ENCODE measurements at places on chromosomes 1 and 21. TPM values are rescaled to one million over a fixed set of nuclear protein-coding genes. Genes with fewer than 3 reads are reported as not detected.

GRCh38 chr1:24382165-24382577 is 31.4 kb downstream of the STPG1 start:
- H3K27me3 ChIP-seq, result no peaks in the 10 kb centered on the region
- H3K4me3 ChIP-seq, result no peak overlapping the region
- DNase-seq, result no peak
- no peak overlapping the region for H3K27ac ChIP-seq
- H3K4me1 ChIP-seq, result no peaks in the 10 kb centered on the region

DNA sequence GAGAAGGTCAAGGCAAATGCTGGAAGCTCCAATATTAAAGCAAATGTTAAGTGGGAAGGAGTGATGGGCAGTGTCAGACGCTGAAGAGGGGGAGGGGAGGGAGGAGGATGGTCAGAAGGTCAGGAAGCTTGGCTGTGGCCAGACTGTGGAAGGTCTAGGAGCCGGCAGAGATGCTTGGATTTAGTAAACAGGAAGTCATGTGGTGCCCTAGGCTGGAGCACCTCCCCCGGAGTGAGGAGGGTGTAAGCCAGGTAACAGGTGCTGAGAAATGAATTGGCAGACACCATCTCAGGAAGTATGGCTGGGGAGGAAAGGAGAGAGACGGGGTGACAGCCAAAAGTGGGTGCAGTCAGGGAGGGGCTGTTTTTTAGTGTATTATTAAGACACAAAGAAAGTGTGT is 17.7 kb downstream of the CSMD2 start:
- no peaks in the 10 kb centered on the region for H3K4me1 ChIP-seq
- H3K36me3 ChIP-seq, result no peaks in the 10 kb centered on the region
- H3K27me3 ChIP-seq, result no peaks in the 10 kb centered on the region

Gene NPR1
- total RNA-seq, result 11.7 TPM

- no peaks in the 10 kb centered on the region for H3K36me3 ChIP-seq
- H3K27ac ChIP-seq, result no peak overlapping the region
- H3K27me3 ChIP-seq, result no peaks in the 10 kb centered on the region
- peak; percentile 32 for DNase-seq
Measured at GRCh38 chr1:38818175-38818976, 41.2 kb downstream of the RRAGC start.

Gene PROX1
- 13.7 TPM for total RNA-seq

DNA sequence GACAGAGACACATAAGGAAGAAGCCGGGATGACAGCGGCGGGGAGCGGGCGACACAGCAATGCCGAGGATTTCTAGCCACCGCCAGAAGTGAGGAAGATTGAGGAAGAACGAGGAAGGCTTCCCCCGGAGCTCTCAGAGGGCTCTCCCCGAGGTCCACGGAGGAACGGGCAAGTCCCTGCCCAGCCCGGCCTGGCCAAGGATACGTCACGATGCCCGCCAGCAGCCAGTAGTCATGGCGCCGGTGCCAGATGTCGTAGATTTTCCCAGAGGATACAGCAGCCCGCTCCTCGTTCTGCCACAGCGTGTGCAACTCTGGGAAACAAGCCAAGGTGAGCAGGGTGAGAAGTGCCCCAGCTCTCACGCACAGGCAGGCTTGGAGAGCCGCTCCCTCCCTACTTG is 65.9 kb downstream of the KCNAB2 start:
- no peaks in the 10 kb centered on the region for H3K36me3 ChIP-seq
- H3K4me3 ChIP-seq, result no peak overlapping the region
- no peak for DNase-seq
- H3K27ac ChIP-seq, result no peak overlapping the region
- no peaks in the 10 kb centered on the region for H3K27me3 ChIP-seq
- no peaks in the 10 kb centered on the region for H3K4me1 ChIP-seq

DNA sequence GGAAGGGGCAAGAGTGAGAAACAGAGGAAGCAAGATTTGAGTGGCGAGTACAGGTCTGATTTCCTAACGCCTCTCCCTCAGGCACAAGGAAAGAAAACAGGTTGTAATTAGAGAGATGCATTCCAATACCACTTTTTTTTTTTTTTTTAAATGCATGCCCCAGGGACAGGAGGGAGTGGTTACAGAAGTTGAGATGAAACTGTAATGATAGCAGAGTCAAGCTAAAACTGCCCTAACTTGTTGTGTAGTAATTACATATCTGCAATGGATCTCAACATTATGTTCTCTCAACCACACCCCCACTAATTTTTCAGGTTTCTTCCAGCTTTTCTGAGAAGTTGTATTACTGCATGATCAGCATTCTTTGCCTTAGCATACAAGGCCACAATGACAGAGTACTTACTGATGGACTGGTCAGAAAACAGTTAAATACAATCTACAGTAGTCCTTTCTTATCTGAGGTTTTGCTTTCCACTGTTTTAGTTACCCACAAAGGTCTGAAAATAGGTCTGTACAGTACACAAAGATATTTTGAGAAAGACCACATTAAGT is 5.5 kb downstream of the ETV3 start:
- no peaks in the 10 kb centered on the region for H3K27me3 ChIP-seq
- H3K4me3 ChIP-seq, result no peak overlapping the region
- no peak overlapping the region for H3K27ac ChIP-seq

DNA sequence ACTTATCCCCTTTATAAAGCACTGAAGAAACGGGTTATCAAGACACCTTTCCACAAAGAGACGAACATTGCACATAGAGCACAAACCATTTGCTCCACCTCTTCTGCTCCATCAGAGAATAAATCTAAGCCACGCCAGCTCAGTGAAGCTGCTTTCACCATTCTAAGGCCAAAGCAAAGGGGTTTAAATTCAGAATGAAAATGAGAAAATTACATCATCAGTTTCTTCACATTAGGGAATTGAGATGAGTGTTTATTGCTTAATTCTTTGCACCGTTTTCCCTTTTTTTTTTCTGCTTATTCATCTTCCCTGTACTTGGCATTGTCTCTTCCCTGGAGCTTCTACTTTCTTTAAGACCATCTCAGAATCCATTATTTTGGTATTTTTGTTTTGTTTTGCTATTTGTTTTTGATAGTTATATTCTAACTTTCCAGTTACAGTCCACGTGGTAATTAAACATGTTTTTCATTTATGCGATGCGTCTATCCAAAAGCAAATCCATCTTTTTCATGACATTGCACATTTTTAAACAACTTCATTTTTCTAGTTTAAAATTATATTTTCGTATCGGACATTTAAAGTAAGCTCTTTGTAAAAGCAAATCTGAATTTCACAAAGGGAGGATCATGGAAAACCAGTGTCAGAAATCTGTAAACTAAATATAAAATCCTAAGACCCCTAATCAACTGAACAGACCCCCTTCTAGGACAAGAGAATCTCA is 1.9 kb upstream of the OR2T34 start:
- no peak overlapping the region for H3K27ac ChIP-seq
- no peak overlapping the region for H3K4me3 ChIP-seq
- H3K27me3 ChIP-seq, result no peaks in the 10 kb centered on the region
- H3K36me3 ChIP-seq, result no peaks in the 10 kb centered on the region

DNA sequence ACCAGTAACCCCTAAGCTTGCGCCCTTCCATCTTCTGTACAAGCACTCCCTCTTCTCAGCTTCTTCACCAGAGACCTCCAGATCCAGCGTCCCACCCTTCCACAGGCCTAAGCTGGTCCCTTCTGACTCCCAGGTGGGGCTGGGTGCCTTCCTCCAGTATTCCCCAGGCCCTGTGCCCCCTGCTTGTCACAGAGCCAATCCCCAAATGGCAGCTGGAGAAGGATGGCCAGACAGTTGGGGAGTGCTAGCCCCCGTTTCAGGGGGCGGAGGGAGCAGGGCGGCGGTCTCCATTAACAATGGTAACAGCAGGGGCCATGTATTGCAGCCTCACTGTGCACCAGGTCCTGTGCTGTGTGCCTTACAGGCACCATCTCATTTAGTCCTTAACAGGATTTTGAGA is 85.7 kb downstream of the KCNN3 start:
- no peaks in the 10 kb centered on the region for H3K27me3 ChIP-seq
- no peaks in the 10 kb centered on the region for H3K36me3 ChIP-seq
- no peak overlapping the region for H3K27ac ChIP-seq
- DNase-seq, result no peak

Gene BMP8B
- total RNA-seq, result 2.3 TPM

Gene IL24
- total RNA-seq, result not detected

Gene SH2D5
- not detected for total RNA-seq

Gene LCE1B
- total RNA-seq, result not detected

GRCh38 chr21:45504021-45504515 is 38.2 kb downstream of the SLC19A1 start:
- no peaks in the 10 kb centered on the region for H3K4me1 ChIP-seq
- H3K4me3 ChIP-seq, result no peak overlapping the region
- DNase-seq, result no peak
- no peak overlapping the region for H3K27ac ChIP-seq

- H3K4me3 ChIP-seq, result no peak overlapping the region
- no peak for DNase-seq
- peaks cover 23% of the 10 kb centered on the region for H3K4me1 ChIP-seq
- no peaks in the 10 kb centered on the region for H3K36me3 ChIP-seq
- no peak overlapping the region for H3K27ac ChIP-seq
Measured at GRCh38 chr1:64176659-64177058, 26.8 kb upstream of the UBE2U start.

DNA sequence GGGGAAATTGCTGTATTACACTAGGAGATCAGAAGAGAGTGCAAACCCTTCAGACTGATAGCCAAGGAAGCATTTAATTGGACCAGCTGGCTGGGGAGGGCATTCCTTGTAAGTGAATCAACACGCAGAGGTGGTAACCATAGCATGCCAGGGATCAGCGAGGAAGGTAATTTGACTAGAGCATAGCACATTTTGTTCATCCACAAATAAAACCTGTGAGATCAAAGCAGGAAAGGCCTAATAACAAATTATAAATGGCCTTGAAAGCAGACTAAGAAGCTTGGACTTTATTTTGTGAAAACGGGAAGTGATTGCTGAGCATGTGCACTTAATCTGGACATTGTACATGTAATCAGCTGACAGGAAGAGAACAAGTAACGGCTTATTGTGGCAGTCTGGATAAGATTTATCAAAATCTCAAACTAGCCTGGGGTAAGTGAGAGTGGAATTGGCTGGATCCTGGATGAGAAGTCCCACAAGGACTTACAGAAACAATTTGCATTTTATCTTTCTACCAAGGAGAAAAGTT is 11.7 kb upstream of the CD55 start:
- DNase-seq, result peak; percentile 34
- peaks cover 13% of the 10 kb centered on the region for H3K4me1 ChIP-seq
- no peak overlapping the region for H3K4me3 ChIP-seq
- no peaks in the 10 kb centered on the region for H3K27me3 ChIP-seq
- no peaks in the 10 kb centered on the region for H3K36me3 ChIP-seq

DNA sequence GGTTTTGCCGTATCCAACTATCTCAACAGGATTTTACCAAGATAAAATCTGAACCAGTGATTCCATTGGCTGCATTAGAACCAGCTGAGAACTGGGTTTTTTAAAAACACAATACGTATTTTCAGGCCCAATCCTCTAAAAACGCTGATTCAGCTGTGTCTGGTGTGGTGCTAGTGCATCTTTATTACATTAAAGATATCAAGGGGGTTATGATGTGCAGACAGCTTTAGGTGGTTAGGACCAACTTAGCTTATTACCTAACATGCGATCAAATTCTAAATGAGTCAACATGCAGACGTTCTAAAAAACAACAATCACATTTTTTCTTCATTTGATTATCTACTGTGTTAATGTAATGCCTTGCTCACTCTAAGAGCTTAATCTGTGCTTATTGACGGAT is 32.0 kb upstream of the EXO1 start:
- no peak overlapping the region for H3K27ac ChIP-seq
- no peaks in the 10 kb centered on the region for H3K36me3 ChIP-seq
- no peak for DNase-seq

- H3K27me3 ChIP-seq, result no peaks in the 10 kb centered on the region
Measured at GRCh38 chr1:241722947-241723346, 70.9 kb downstream of the WDR64 start.

GRCh38 chr1:160129046-160129445 is 13.5 kb downstream of the ATP1A2 start:
- H3K4me3 ChIP-seq, result no peak overlapping the region
- H3K36me3 ChIP-seq, result no peaks in the 10 kb centered on the region
- no peaks in the 10 kb centered on the region for H3K27me3 ChIP-seq
- no peak overlapping the region for H3K27ac ChIP-seq
- no peak for DNase-seq
- H3K4me1 ChIP-seq, result peaks cover 8% of the 10 kb centered on the region

- H3K36me3 ChIP-seq, result no peaks in the 10 kb centered on the region
- no peaks in the 10 kb centered on the region for H3K27me3 ChIP-seq
- no peak overlapping the region for H3K27ac ChIP-seq
- no peaks in the 10 kb centered on the region for H3K4me1 ChIP-seq
- no peak overlapping the region for H3K4me3 ChIP-seq
Measured at GRCh38 chr1:187627516-187627915, 798.8 kb downstream of the PLA2G4A start.

Gene TSTD1
- 90.8 TPM for total RNA-seq

DNA sequence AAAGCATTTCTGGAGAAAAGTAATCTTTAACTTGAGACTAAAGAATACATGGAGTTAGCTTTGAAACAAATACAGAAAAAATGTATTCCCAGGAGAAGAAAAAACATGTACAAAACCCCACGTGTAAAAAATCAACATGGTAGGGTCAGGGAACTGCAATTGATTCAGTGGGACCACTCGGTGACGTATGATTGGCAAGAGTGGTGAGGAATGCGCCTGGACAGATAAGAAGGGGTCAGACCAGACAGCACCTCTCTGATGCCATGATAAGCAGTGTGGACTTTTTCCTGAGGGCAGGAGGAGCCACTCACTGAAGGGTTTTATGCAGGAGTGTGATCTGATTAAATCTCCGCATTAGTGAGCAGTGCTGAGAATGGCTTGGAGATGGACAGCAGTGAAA is 142.5 kb downstream of the DAB1 start:
- no peak for DNase-seq
- no peaks in the 10 kb centered on the region for H3K4me1 ChIP-seq
- H3K36me3 ChIP-seq, result no peaks in the 10 kb centered on the region
- H3K27me3 ChIP-seq, result no peaks in the 10 kb centered on the region
- no peak overlapping the region for H3K4me3 ChIP-seq

Gene OPRD1
- total RNA-seq, result not detected

Gene BTBD8
- 6.6 TPM for total RNA-seq

Gene OR2L5
- total RNA-seq, result not detected

DNA sequence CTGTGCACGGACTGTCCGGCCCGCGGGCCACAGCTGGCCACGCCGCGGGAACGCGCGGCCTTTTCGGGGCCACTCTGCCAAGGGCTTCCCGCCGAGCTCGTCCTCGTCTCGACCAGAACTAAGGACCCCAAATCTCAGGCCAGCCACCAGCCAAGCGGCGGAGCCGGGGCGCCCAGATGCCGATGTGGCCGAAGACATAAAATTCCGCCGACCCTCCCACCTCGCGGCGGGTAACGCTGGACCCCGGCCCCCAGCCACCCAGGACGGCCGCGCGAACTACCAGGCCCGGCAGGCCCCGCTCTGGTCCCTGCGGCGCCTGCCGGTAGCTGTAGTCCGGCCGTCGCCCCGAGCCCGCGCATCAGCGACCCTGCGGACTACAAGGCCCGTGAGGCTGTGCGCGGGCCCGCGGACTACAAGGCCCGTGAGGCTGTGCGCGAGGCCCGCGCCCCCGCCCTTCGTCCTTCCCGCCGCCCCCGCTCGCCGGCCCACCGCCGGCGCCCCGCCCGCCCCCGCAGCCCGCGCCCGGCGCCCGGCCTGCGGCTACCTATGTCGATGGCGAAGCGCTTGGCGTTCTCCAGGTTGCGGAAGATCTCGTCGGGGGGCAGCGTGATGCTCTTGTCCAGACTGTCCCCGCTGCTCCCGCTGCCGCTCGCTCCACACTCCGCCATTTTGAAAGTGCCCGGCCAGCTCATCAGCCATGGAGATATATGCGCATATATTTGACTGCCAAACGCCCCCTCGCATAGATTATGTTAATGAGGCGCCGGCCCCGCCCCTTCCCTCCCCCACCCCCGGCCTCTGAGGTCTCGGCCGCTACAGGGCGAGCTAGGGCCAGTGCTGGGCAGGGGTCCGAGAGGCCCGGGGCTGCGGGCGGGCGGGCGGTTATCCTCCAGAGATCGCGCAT is at the start of gene PANK4:
PANK4 (minus strand) TSS at position 677 of the 904 bp plus-strand sequence; CDS start at position 668, 9 bp downstream.
- peak within 1 kb of the TSS; percentile 63 for H3K27ac ChIP-seq
- H3K27me3 ChIP-seq, result no peaks in the 10 kb centered on the region
- H3K4me1 ChIP-seq, result peaks cover 72% of the 10 kb centered on the region
